BJ (cell line): ENCODE measurements at places on chromosomes 3 and 15. TPM values are rescaled to one million over a fixed set of nuclear protein-coding genes. Genes with fewer than 3 reads are reported as not detected.

Gene CLDN18
- polyA plus RNA-seq = not detected in 2 replicates

Gene NISCH
- polyA plus RNA-seq = 66.4 and 95.3 TPM in 2 replicates

Gene AP3B2
- 0.47 and 0.54 TPM in 2 replicates for polyA plus RNA-seq

Gene NOX5
- polyA plus RNA-seq = 0.50 and 0.86 TPM in 2 replicates

Gene CACNA2D2
- 0.04 and 0.11 TPM in 2 replicates for polyA plus RNA-seq

Gene C15orf40
- 17.9 and 21.1 TPM in 2 replicates for polyA plus RNA-seq

Gene ZNF592
- 6.9 and 11.0 TPM in 2 replicates for polyA plus RNA-seq

Gene KBTBD8
- 0.31 and 0.49 TPM in 2 replicates for polyA plus RNA-seq

Gene NPAP1
- not detected in 2 replicates for polyA plus RNA-seq

Gene KCNMB2
- polyA plus RNA-seq = not detected in 2 replicates

Gene DUT
- polyA plus RNA-seq = 49.0 and 49.3 TPM in 2 replicates

DNA sequence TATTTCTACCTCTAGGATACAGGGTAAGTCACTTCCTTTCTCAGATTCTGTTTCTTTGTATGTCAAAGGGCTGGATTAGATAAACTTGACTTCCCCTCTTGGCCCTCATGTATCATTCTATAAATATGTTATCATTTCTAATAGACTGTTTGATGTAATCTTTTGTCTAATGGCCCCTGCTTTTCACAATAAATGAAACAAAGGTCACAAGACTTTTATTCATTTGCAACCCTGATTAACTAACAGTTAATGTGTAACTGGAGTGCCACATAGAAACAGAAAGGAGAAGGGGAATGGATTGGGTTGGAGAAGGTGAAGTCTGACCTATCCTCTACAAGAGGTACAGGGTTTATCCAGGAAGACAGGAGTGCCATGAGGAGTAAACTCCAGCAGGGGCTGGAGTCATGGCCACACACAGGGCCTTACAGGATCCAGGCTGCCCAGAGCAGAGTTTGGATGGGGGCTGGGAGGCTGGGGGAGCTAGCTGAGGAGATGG lies 8.0 kb upstream of the B3GNT5 start:
- no peak for DNase-seq

GRCh38 chr3:6321999-6322398 lies 538.9 kb upstream of the GRM7 start:
- no peak for DNase-seq

GRCh38 chr15:75590239-75590638 lies 11.1 kb upstream of the PTPN9 start:
- DNase-seq = no peak

DNA sequence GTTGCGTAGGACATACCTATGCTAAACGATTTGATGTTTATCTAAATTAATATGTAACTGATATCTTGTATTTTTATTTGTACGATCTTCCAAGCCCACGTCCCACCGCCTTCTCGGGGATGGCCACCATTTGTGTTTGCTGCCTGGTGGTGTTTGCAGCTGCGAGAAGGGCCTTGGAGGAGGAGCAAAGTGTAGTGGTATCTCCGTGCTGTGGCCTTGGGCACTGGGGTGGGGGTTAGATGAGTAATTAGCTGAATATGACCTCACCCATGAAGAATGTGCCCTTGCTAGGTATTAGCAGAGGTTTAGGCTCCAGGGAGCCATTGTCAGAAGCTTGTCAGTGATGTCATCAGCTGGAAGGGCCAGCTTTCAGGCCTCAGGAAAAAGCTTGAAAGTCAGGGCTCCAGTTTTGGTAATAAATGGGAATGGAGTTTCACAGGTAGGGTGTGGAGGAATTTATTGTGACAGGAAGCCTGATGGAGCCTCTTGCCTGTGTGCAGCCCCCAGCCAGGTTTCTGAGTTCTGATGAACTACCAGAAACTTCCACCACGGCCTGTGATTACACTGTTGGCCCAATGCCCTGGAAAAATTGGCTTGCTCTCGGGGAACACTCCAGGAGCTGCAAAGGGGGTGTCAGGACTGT lies 41.0 kb downstream of the FLNB start:
- no peak for DNase-seq

- DNase-seq = no peak
These were observed 492.2 kb downstream of the CNTN3 start for GRCh38 chr3:74122281-74122680.

DNA sequence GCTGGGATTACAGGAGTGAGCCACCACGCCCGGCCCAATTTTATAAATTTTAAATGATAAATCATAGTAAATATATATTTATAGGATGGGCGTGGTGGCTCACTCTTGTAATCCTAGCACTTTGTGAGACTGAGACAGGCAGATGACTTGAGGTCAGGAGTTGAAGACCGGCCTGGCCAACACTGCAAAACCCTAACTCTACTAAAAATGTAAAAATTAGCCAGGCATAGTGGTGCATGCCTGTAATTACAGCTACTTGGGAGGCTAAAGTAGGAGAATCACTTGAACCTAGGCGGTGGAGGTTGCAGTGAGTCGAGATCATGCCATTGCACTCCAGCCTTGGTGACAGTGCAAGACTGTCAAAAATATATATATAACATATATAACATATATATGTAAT lies 26.4 kb downstream of the MFN1 start:
- DNase-seq = no peak

DNA sequence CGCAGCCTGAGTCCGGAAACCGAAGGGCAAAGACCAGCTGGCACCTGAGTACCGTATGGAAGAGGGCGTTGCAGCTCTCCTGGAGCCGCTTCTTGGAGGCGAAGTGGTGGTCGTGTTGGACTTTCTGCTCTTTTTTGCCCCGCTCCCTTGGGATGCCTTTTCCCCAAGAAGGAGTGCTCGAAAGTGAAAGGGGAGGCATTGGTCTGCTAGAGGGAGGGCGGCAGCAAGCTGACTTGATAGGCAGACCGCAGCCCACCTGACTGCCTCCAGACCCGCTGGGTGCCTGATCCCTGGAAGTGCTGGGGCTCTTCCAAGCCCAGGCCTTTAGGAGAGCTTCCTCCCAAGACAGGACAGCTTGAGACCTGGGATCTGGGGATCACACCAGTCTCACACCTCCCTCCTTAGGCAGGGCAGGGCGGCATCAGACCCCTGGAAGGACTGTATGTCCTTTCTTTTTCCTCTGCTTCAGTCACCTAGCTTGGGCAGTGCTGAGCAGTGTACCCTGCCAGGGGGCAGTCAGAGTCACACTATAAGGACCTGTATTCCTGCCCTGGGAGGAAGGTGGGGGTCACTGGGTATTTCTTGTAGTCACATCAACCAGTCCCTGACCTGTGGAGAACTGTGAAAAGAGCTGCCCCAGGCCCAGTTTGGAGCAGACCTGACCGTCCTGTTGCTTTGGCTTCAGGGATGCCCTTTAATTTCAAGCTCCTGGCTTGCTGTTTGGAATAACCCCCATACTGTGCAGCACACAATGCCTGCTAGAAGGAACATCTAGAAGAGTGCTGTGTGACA lies 2.1 kb downstream of the ACVR2B start:
- no peak for DNase-seq

DNA sequence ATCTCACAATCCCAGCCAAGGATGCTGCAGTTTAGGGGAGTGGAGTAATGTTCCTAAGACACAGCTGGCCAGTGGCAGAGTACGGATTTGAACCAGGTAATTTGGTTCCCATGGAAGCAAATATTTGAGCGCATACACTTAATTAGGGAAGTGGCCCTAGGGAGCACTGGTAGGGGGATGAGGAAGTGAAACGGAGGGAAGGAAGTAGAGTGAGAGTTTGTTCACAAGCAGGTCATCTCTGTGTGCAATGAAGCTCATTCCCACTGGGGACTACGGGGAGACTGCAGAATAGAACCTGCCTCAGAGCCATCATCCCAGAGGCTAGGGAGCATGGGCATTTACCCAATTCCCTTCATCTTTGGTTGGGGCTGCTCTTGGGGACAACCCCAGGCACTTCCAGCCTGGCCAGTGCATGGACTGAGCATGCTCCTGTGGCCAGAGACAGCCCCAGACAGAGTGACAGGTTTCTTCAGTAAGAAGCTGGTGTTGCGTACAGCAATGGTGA lies 317.2 kb upstream of the PROK2 start:
- DNase-seq = no peak

DNA sequence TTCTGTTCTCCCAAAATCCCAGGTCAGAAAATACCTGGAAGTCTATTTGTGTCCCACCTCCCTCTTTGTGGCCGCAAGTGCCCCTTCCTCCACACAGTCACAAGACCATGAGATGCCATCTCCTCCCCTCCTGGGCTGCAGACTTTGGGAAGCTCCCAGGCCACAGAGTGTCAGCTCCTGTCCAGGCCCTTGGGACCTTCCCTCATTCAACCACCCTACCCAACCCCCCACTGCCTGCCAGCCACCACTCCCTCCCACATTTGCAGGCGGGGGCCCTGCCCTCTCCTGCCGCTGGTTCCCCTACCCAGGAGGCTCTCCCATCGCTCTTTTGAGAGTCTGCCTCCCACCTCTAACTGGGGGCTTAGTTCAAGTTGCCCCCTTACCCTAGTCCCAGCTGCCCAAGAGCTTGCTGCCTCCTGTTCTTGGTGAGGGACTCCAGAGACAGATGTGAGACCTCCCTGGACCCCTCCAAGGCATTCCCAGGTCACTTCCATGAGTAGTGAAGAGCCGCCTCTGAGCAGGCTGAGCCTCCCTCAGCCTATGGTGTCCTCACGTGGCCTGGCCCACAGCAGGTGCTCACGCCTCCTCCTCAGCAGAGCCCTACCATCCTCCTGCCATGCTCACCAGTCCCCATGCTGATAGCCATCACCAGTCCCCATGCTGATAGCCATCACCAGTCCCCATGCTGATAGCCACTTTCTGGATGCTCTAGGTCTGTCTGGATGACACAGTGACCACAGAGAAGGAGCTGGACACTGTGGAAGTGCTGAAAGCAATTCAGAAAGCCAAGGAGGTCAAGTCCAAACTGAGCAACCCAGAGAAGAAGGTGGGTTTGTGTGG lies 15.9 kb upstream of the STAB1 start:
- DNase-seq = no peak

DNA sequence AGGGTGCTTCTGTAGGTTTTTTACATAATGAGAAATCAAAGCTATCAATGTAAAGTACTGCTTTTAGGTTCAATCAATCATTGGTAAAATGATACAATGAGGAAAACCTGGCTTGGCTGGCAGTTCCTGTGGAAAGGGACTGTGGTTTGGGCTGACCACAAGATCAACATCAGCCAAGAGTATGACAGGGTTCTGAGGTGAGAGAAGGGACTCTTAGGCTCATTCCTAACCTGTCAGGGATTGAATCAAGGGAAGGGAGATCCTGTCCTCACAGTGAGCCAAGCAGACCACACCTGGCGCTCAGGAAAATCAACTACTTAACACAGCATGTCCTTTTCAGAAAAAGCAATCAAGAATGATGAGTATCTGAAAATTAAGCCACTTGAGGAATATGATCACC lies 111.1 kb downstream of the MAGI1 start:
- no peak for DNase-seq

DNA sequence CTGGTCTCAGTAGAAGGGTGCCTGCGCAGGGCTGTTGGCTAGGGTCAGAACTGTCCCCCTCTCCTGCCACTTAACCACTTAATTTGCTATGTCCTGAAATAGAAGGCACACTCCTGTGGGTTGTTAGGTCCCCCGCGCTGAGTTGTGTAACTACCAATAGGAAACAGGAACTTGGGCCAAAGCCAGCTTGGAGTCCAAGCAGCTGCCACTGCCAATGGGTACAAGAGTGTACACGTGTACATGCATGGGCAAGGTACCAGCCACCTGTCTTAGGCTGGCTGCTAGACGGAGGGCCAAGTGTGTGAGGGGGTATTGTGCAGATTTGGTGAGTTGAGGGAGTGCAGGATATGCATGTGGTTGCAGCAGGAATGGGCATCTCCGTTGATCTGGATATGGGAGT lies 29.7 kb upstream of the POLG start:
- DNase-seq = no peak

- DNase-seq = no peak
These were observed 29.9 kb upstream of the SPSB4 start for GRCh38 chr3:141021261-141021660.

DNA sequence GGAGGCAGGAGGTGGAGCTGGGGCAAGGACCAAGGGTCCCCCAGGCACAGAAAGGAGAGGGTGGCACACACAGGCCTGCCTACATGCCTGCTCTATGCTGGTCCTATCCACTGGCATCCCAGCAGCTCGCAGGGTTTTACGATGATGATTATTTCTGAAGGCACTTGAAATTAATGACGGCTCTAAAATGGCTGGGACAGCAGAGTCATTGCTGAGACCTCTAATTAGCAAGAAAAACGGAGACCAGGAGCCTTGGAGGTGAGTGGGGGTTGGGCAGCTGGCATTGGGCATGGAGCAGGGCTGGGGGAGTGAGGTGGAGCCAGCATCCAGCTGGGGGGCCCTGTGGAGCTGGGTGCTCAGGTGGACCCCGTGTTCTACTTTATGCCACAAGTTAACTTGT lies 3.5 kb upstream of the LINGO1 start:
- no peak for DNase-seq

- DNase-seq = no peak
These were observed 149.8 kb upstream of the GBE1 start for GRCh38 chr3:81911221-81911620.

- no peak for DNase-seq
These were observed at the start of gene ATP2B2 for GRCh38 chr3:10505050-10505790. ATP2B2 (minus strand) TSS chr3:10505586; CDS start chr3:10449543, 56,043 bp downstream.

DNA sequence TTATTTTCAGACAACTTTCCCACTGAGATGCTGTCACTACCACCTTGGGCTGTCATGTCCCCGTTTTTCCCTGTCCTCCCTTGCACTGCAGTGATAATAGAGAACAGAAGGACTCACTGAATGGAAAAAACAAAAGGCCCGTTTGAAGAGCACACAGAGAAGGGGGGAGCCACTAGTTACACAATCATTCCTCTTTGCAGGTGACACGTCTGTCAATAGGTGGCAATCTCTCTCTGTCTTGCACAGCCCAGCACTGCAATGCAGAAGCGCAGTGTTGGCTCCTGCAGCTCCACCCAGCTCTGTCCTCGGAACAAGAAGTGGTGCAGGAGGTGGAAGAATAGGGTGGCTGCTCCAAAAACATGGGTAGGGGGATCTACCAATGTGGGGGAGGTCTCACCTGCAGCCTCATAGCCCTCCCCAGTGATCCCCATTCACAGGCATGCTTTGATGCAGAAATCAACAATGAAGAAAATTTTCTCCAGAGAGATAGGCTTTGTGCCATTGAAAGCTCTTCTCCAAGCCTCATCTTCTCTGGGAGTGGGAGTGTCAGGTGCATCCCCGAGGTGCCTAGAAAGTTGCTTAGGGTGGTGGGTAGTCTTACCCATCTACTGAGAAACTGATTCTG lies 31.8 kb downstream of the FSTL1 start:
- DNase-seq = no peak

GRCh38 chr3:133999891-134000685 lies 29.6 kb downstream of the SLCO2A1 start:
- no peak for DNase-seq

- no peak for DNase-seq
These were observed 6.1 kb upstream of the DGKG start for GRCh38 chr3:186368176-186368575.

DNA sequence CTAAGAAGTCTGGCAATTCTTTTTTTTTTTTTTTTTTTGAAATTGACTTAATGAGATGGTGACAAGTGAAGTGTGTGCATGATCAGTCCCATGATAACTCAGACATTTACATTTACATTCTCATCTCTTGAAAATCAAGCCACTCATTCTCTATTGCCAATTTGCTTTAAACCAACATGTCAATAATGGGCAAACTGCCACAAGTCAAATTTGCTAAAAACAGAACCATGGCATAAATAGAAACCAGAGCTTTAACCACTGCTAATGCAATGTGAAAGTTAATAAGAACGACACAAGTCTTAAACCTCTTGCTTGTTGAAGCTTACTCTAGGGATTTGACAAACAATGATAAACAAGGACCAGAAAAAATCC lies 12.0 kb upstream of the COL8A1 start:
- no peak for DNase-seq
